ENCODE measurements at places on chromosomes 5 and 9. TPM values are rescaled to one million over a fixed set of nuclear protein-coding genes. Genes with fewer than 3 reads are reported as not detected.

DNA sequence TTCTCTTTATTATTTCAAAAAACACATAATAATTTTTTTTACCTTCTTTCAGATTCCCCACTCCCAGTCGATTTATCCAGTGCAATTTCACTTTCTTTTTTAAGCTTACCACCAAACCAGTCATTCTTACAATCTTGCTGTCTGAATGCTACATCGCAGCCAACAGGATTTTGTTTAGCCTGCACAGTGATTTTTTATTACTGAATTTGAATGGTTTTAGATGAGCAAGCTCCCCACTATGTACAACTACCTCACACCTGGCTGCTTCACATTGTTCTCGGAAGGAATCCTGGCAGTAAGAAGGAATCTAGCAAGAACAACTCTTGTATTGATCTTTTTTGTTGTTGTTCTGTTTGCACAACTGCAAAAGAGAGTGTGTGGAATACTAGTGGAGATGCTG, 668.1 kb upstream of the WWC1 start:
- DNase-seq: no peak

The PCDHA9 gene
- 0.51 TPM for total RNA-seq

- no peak for DNase-seq
Observed at GRCh38 chr9:31519424-31519823, 865.0 kb upstream of the ACO1 start.

DNA sequence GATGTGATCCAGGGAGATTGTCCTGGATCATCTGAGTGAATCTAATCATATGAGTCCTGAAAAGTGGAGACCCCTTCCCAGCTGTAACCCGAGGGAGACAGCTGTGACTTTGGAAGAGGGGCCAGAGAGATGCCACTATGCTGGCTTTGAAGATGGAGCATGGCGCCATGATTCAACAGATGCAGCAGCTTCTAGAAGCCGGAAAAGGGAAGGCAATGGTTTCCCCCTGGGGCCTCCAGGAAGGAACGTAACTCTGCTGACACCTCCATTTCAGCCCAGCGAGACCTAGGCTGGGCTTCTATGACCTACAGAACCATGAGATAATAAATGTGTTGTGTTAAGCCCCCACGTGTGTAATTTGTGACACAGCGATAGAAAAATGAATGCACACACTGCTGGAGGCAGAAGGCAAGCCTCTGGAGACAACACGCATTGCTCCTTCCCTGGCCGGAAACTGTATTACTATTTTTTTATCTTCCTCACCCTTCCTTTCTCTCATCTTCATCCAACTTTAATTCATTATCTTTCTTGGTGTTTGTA, 16.6 kb upstream of the SARDH start:
- no peak for DNase-seq

The PCDHB6 gene
- total RNA-seq: 2.9 TPM

GRCh38 chr5:120535900-120536299, 71.8 kb downstream of the PRR16 start:
- no peak for DNase-seq
